ENCODE measurements at places on chromosomes 6 and 20. TPM values are rescaled to one million over a fixed set of nuclear protein-coding genes. Genes with fewer than 3 reads are reported as not detected.

Gene TRERF1
- total RNA-seq, result 10.8 TPM

Gene HSPA12B
- total RNA-seq, result not detected

Gene GPR63
- total RNA-seq, result 4.1 TPM

Gene SPTLC3
- total RNA-seq, result 0.06 TPM

Gene PAK5
- total RNA-seq, result not detected

Gene PRDM1
- not detected for total RNA-seq

Data from A673 (cell line).